Heart right ventricle (tissue), 16 donors: ENCODE measurements at places on chromosomes 7 and 10. TPM values are rescaled to one million over a fixed set of nuclear protein-coding genes. Genes with fewer than 3 reads are reported as not detected.

Gene ATP5MK
- polyA plus RNA-seq = 1,385 TPM

DNA sequence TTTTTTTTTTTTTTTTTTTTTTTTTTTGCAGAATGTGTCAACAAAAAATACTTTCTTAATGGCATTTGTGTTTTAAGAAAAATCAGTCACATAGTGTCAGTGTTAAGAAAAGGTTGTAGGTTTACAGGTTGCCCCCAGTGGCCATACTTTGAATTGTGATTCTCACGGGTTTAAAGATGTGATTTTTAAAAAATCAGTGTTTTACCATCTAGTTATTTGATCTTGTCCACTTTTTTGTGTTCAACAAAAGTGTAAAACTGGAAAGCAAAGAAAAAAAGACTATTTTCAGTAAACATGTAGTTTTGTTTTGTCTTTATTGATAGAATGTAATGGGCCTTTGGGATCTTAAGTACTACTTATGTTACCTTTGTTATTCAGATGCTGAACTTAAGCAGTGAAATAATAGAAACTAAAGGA, 25.7 kb downstream of the SUV39H2 start:
- DNase-seq = no peak

DNA sequence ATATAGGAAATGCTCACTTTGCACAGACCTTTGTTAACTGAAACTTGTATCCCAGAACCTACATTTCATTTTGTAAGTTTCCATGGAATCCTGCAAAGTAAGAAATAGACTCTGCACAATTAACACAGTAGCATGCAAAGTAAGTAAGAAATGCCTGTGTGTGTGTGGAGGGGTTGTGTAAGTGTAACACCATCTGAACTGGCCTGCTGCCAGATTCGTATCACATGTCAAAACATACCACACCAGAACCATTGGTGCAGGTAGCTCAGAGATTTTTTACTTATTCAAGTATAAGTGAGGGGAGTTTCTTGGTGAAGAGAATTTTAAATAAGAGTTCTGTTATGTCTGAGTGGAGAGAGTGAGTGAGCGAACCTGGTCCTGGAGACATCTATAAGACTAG, 17.9 kb upstream of the DDX21 start:
- DNase-seq = no peak

DNA sequence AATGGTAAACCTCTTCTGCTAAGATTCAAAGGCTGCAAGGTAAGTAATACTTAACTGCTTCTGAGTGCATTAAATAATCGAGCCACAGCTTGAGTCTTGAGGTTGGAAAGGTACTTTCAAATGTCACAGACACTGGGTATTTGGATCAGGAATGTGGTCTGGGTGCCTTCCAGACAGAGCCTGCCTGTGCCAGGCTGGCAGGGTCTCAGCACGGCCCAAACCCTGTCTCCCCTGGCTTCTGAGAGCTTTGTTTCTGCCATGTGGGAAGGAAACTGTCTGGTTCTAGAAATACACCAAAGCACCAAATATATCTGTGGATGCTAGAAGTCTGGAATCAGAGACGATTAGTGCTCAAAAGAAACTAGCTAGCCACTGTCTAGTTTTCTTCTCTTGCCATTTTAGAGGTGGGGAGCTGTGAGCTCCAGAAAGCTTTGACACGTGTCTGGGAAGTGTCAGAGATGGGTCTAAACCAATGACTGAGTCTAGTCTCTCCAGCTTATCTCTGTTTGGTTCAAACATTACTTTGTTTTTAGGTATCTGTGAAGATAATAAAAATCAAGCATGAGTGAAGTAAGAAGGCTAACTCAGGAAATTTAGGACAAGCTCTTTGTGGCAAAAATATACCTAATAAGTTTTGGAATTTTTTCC, 162.8 kb downstream of the CYP26A1 start:
- no peak for DNase-seq

Gene DCLRE1A
- polyA plus RNA-seq = 3.3 TPM

DNA sequence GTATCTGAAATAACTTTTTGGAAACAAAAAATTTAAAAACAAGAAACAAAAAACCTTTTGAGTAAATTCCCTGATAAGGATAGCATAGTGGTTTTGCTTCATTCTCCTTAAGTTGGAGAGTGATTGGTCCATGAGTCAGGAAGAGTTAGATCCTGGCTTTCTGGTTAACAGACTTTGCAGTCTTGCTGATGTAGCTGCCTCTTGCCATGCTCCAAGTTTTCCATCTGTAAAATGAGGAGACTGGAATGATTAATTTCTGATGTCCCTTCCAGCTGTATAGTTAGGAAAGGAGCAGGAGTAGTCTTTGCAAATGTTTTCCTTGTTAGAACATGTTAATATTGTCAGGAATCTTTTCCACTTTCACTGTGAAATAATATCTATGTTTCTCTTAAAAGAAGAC, 266.6 kb downstream of the DNAJB9 start:
- DNase-seq = no peak

Gene PKD1L1
- polyA plus RNA-seq = 1.6 TPM

DNA sequence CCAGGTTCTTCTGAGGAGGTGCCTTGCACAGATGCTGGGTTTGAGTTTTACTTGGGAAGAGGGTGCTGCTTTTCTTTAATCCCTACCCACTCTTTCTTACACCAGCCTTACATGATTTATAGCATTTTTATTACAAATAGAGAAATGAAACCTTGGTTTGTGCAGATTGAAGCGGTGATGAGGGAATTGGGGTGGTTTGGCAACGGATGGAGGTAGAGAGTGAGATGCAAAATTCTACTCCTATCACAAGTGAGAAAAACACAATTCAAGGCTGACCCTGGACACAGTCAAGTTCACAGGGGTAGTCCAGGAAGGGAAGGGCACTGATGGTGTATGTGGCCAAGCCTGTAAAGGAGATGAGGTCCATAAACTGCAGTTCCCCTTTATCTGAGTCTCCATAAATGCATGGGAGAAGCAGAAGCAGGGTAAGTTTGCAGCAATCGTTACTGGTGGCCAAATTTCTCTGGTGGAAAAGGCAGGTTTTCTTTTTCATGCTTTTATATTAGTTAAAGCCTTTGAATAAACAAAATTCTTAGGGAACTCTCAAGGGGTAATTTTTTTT, 214.3 kb downstream of the JAZF1 start:
- DNase-seq = no peak

- DNase-seq = no peak
These were observed 143.2 kb upstream of the MEOX2 start for GRCh38 chr7:15829691-15830090.

DNA sequence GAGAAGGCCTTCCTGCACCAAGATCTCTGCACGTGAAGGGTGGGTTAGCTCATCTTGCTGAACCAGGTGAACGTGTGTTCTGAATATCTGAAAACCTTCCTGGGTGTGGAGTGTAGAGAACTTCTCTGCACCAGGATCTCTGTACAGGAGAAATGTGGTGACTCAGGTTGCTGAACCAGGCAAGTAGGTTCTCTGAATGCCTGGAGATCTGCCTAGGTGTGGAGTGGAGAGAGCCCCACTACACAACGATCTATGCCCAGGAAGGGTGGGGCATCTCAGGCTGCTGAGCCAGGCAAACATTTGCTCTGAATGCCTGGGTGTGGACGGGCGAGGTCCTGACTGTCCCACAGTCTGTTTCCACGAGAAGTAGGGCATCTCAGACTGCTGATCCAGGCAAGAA, 1002.3 kb upstream of the KCND2 start:
- DNase-seq = no peak

GRCh38 chr10:14684354-14684753, 90.3 kb downstream of the FAM107B start:
- DNase-seq = no peak

GRCh38 chr7:116176226-116176625, 34.1 kb upstream of the TES start:
- DNase-seq = no peak

GRCh38 chr7:47401611-47402570, 180.0 kb downstream of the TNS3 start:
- DNase-seq = no peak

Gene HTRA1
- 31.9 TPM for polyA plus RNA-seq

Gene ZNF212
- 3.6 TPM for polyA plus RNA-seq

DNA sequence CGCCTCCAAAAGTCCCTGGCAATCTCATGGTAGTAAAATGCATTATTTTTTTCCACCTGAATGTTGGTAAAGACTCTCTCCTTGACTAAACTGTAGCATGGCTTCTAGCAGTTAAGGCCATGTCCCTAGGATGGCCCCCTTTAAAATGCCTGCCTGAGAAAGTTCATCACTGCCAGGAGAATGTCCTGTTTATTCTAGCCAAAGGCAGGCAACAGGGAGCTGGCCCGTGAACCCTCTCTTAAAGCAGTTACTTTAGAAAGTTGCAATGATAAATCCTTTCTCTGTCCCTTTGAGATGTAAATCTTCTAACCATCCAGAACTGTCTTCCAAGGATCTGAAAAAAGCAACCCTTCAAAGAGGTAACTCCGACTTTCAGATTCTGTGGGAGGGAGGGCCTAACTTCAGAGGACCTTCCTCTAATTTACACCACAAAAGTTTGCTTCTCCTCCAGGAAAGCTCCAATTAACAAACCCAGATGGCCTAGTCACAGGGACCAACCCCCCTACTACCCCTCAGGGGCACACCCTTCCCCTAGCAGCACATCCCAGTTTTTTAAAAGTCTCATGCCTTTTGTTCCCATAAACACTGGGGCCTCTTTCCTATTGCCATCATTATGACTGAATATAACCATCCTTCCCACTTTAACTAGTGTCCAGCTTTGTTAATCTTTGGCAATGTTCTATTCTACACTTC, 5.5 kb downstream of the DNTT start:
- DNase-seq = no peak

DNA sequence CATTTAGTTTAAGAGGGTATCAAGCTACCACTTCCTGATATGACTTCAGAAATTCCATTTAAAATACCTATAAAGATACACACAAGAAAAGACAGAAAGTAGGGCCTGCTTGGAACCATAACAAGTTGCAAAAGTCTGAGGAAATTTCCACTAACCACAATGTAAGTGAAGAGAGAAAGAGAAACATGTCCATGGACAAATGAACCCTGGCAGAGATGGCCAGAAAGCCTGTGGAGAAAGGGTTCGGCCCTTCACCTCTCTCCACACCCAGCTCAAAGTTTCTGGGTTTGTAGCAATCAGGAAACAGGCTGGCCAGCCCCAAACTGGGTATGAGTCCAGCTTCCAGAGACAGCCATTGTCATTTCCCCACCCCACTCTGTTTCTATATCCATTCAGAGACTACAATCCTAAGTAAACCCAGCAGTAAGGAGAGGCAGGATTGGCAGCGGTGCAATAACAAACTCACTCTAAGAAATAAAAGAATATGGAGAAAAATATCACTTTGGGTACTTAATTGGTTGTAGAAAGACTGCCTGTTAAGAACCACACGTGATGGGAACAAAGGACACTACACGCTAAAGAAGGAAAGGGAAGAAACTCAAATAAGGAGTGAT, 71.1 kb downstream of the STK17A start:
- DNase-seq = no peak

GRCh38 chr7:152395112-152395511, 40.7 kb downstream of the KMT2C start:
- no peak for DNase-seq
